Regular cardiac myocyte (primary cell): ENCODE measurements at places on chromosomes 4 and X. TPM values are rescaled to one million over a fixed set of nuclear protein-coding genes. Genes with fewer than 3 reads are reported as not detected.

The SLC49A3 gene
- total RNA-seq: 2.5 and 5.1 TPM in 2 replicates

The MBNL3 gene
- 0.56 and 0.96 TPM in 2 replicates for total RNA-seq

The DUSP21 gene
- not detected in 2 replicates for total RNA-seq

The IL2RG gene
- not detected in 2 replicates for total RNA-seq

The PAGE4 gene
- not detected in 2 replicates for total RNA-seq

The SHROOM4 gene
- total RNA-seq: 2.0 and 2.3 TPM in 2 replicates

The CABS1 gene
- not detected in 2 replicates for total RNA-seq

The SMARCA1 gene
- total RNA-seq: 47.9 and 64.0 TPM in 2 replicates

The PAGE2 gene
- total RNA-seq: not detected in 2 replicates

The ADH1A gene
- total RNA-seq: not detected in 2 replicates

The APBB2 gene
- 73.3 and 87.4 TPM in 2 replicates for total RNA-seq

The STATH gene
- total RNA-seq: not detected in 2 replicates

The SPINK2 gene
- total RNA-seq: not detected in 2 replicates

The ARMCX1 gene
- total RNA-seq: 45.4 and 63.1 TPM in 2 replicates

The CENPVL1 gene
- total RNA-seq: not detected in 2 replicates

The MAGEH1 gene
- total RNA-seq: 47.2 and 48.5 TPM in 2 replicates
